ENCODE measurements at places on chromosomes 2 and 18. TPM values are rescaled to one million over a fixed set of nuclear protein-coding genes. Genes with fewer than 3 reads are reported as not detected.

Gene LRPPRC
- 94.0 TPM for total RNA-seq

Gene EPC2
- 25.2 TPM for total RNA-seq

Gene DCC
- not detected for total RNA-seq

- no peak for DNase-seq
These were observed 64.5 kb upstream of the ADAM23 start for GRCh38 chr2:206378835-206379234.

DNA sequence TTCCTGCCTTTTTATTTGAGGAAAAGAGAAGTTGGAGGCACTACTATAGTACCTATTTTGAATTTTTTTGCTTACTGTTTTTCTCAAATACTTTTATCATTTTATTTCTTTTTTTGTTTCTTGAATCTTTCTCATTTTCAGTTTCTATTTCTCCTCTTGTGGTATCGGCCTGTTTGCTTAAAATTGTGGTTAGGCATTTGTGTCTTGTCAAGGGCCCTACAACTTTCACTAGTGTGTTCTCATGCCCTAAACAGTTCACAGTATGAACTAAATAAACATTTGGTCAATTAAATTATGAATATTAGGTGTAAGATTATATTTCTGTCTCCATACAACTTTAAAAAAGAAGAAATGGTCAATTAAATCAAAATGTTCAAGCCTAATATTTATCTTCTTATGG, 613.5 kb downstream of the MBD2 start:
- no peak for DNase-seq

Gene SCN9A
- total RNA-seq: 1.8 TPM

DNA sequence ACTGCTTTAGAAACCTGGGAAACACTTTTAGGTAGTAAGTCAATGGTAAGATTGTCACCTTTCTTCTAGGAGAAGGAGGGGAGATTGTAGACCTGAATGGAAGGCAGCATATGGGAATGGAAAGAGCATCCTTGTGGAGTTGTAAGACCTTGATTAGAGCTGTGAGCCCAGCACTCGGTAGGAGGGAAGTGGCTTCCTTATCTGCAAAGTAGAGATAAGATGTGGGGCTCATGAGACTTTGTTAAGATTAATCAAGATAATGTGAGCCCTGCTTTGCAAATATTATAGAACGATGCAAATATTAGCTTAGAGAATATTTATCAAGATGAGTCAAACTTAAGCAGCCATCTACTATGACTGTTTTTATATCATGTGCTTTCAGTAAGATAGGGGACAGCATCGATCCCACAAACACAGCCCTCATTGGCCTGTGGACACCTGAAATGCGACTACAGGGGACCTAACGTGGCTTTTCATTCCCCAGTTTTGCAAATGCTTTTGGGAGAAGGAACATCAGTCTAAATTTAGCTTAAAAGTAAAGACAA, 243.7 kb downstream of the LTBP1 start:
- DNase-seq: no peak

Gene PAIP2B
- 0.62 TPM for total RNA-seq

GRCh38 chr2:145070703-145071102, 550.8 kb upstream of the ZEB2 start:
- no peak for DNase-seq

- no peak for DNase-seq
These were observed 9.6 kb downstream of the CNDP2 start for GRCh38 chr18:74505776-74506175.

Gene PLGLB1
- 0.75 TPM for total RNA-seq

Gene TGFA
- 0.12 TPM for total RNA-seq

DNA sequence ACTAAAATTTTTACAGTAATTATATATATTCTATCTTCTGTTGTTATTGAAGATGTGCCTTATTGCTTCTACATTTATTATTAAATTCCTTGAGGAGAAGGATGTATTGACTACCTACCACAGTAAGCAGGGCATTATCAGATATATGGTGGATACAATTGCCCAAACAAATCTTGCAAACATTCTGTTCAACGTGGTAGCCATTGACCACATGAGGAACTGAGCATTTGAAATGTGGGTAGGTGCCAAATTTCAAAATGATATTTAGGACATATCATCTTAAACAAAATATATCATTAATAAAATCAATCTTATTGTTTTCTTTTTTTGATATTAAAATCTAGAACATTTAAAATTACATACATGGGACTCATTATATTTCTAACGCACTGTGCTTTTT, 11.1 kb downstream of the SCN3A start:
- no peak for DNase-seq

- peak; percentile 53 for DNase-seq
These were observed 239.9 kb upstream of the FOSL2 start for GRCh38 chr2:28152585-28153280.

GRCh38 chr2:96267159-96267971, 1.3 kb downstream of the CIAO1 start:
- peak; percentile 23 for DNase-seq

Gene LINC00305
- total RNA-seq: not detected

Gene EDAR
- not detected for total RNA-seq

GRCh38 chr2:135097532-135098231, 45.6 kb downstream of the RAB3GAP1 start:
- DNase-seq: no peak

GRCh38 chr2:18966131-18966530, 376.8 kb upstream of the NT5C1B start:
- DNase-seq: no peak

Gene CAPN14
- total RNA-seq: 0.23 TPM
